ENCODE measurements at places on chromosomes 7 and 10.

DNA sequence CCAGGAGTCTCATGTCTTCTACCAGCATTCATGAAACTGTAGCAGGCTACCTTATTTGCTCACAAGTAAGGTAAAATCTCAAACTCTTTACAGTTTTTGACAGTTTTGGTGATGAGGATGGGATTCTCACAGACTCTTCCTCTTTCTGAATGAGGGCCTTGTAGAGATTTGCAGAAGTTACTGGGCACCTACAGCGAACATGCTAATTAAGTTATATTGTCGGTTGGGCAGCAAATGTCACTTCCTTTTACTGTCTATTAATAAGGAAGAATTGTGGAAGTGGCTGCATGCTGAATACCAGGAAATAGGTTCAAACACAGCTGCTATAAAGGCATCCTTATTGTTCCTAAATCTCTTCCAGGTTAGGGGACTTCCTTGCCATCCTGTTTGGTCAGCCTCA lies 189.6 kb downstream of the DNAJC1 start:
- DNase-seq = peak; percentile 27

GRCh38 chr7:38424750-38425463 lies 151.5 kb upstream of the TARP start:
- DNase-seq = no peak

- DNase-seq = no peak
Observed at GRCh38 chr10:36313142-36313541, 671.0 kb upstream of the FZD8 start.

- no peak for DNase-seq
Observed at GRCh38 chr10:132783165-132783939, 2.6 kb downstream of the NKX6-2 start.

DNA sequence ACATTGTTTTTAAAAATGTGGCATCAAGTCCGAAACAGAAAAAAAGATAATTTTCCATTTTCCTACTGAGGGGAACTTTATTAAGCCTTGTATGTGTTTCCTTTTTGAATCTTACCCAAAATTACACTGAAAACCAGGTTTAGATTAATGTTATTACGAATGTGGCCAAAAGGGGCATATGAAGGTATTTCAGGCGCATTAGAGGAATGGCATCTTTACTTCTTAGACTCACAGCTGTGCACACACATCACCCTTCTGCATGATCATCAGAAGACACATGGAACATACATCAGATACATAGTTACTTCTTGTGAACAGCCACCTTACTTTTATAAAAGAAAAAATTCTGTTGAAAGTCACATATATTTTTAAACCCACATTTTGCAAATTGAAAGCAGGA lies 58.6 kb upstream of the ZPBP start:
- no peak for DNase-seq

DNA sequence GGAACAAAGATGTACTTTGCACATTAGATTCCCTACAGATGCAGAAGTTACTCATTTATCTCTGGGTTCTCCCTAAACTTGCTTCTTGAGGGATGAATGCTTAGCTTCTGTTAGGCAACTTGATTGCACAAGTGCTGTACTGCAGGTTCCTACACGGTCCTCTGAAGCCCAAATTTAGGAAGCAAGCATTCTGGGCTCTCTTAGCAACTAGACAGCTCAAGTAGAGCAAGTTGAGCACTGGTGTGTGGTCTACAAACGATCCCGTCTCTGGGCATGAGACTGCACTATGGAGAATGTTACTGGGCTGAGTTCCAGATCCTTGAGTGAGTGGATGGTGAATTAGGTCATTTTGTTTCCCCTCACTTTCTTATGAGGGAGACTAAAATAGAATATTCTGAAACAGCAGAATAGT lies 14.3 kb downstream of the SEMA3D start:
- no peak for DNase-seq

- no peak for DNase-seq
Observed at GRCh38 chr10:71661060-71661622, 58.4 kb downstream of the C10orf105 start.

- DNase-seq = peak; percentile 66
Observed at GRCh38 chr7:80659120-80660055, 20.9 kb downstream of the CD36 start.

GRCh38 chr7:70037171-70037933 lies 439.1 kb downstream of the AUTS2 start:
- no peak for DNase-seq

GRCh38 chr7:87263537-87263936 lies 44.0 kb upstream of the TMEM243 start:
- no peak for DNase-seq

DNA sequence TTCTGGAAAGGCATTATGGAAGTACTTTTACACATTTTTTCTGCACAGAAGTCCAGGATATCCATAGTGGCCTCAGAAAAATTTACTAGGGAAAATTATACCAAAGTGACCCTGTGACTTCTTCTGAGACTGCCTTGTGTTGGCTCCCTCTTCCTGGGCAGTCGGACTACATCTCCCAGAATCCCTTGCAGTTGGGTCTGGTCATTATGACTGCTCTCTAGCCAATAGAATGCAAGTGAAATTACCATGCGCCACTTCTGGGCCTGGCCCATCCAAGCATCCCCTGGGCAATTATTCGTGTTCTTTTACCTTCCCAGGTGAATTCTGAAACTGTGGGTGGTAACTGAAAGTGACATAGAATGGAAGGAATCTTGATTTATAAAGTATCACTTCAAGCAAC lies 430.9 kb downstream of the ACTR3B start:
- peak; percentile 3 for DNase-seq

DNA sequence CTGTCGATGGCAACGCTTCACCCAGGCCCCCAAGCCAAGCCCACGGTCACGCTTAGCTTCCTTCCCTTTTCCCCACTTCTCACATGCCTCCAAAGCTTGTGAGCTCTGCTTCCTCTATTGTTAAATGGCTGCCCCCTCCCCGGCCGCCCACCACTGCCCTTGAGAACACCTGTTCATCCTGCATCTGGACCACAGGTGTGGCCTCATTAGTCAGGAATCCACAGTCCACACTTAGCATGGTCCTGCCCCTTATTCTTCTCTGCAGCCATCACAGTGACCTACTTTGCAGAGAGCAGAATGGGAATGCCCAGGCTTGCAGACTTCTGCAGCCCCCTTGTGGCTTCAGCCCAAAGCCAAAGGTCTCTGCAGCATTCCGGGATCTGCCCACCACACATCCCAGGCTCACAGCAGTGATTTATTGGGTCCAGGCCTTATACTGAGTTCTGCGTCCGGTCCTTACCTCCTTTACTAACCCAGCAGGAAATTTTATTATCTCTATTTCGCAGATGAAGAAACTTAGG lies 66.9 kb downstream of the PTPRE start:
- DNase-seq = no peak

DNA sequence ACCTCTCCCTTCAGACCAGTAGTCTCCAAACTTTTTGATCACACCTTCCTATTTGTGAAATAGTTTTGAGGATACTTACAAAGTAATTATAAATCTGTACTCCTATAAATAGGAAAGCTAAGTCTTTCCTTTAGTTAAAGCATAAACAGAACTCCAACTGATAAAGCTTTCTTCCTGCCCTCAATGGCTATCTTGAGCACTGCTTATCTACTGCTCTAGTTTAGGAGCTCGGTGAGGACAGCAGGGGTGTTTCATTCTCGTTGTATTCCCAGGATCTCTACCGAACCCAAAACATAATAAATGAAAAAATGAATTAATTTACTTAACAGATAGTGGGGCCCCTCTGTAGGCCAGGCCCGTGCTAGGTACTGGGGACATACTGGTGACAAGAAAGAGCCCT lies 17.7 kb downstream of the SORBS1 start:
- no peak for DNase-seq

DNA sequence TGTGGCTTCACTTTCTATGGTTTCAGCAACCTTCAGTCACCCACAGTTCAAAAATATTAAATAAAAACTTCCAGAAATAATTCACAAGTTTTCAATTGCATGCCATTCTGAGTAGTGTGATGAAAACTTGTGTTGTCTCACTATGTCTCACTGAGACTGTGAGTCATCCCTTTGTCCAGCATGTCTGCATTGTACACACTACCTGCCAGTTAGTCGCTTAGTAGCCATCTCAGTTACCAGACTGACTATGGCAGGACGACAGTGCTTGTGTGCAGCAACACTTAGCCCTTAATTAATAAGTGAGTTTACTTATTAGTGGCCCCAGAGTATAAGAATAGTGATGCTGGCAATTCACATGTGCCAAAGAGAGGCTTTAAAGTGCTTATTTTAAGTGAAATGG lies 22.5 kb downstream of the CCDC186 start:
- no peak for DNase-seq

DNA sequence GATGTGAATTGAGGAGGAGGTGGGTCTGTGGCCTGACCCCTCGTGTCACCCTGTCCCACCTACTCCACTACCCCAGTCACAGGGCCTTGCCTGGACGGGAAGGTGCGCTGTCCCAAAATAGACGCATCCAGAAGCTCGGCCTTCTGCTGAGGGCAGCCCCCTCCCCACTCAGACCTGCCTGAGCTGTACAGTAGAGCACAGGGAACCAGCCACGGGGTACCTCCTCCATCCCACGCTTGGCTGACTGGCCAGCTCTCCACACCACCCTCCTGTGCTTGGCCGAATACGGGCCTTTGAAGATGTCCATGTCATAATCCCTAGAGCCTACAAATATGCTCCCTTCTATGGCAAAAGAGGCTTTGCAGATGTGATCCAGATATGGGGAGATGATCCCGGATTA lies 88.3 kb downstream of the CHST15 start:
- DNase-seq = no peak

GRCh38 chr10:46555713-46556514 lies 544 bp downstream of the GPRIN2 start:
- no peak for DNase-seq

- DNase-seq = no peak
Observed at GRCh38 chr10:2878818-2879217, 188.5 kb upstream of the PFKP start.

- peak; percentile 47 for DNase-seq
Observed at GRCh38 chr10:60576130-60577069, 186.7 kb upstream of the ANK3 start.

DNA sequence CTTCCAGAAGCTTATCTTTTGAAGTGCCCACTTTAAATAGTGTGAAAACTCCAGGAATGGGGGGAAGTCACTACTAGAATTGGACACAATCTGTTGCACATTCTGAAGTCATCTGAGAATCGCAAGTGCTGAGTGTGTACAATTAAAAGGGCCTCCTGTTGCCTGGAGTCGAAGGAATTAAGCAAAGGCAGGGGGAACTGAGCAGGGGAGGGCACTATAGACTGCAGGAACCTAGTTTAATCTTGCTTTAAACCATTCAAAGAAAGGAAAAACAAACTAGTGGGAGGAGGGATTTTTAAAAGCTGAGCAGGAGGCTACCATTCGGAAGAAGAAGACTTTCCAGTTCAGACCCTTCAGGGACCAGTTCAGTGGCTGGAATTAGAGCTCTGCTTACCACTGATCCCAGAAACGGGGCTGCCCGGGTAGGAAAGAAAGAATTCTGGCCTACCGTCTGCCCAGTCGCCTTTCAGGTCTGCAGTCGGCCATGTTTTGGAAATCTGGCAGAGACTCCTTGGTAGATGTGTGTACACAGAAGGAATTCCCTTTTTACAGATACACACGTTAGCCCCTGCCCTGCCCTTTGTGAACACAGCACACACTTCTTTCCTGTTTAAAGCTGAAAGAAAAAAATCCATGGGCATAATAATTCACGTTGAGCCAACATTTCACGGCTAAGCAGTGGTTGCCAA lies 610.6 kb upstream of the FOXK1 start:
- DNase-seq = no peak

GRCh38 chr7:129480674-129481363 lies 21.5 kb upstream of the SMKR1 start:
- no peak for DNase-seq

- peak; percentile 70 for DNase-seq
Observed at GRCh38 chr10:26725837-26726727, 28.6 kb downstream of the PDSS1 start.

GRCh38 chr7:73827567-73828106 lies 3.2 kb upstream of the CLDN4 start:
- DNase-seq = no peak

DNA sequence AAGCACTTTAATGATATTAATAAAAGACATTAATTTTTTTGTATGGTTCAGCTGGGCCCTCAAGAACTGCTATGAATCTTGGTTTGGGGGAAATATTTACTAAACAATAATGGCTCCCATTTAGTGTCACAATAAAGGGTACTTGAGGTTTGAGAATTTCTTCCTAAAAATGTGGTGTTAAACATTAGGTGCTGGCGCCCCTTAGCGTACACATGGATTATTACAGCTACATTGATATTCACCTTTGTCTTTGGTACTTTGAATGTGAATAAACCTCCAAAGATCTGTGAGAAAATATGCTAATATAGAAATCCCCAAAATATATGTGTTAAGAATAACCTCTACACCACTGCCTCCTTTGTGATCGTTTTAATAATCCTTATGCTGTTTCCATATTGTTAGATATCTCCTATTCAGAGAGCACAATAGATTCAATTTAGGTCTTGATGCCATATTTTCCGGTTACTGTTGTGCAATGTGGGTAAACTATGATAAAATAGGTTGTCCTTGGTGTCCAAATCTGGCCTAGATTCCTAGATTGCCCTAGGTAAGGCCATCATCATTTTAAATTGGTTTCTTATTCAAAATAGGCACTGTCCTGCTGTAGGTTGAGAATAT lies 161.8 kb upstream of the CACNA2D1 start:
- peak; percentile 62 for DNase-seq

GRCh38 chr7:82156893-82157292 lies 286.7 kb downstream of the CACNA2D1 start:
- no peak for DNase-seq

- no peak for DNase-seq
Observed at GRCh38 chr7:76330261-76330660, 27.8 kb downstream of the HSPB1 start.

DNA sequence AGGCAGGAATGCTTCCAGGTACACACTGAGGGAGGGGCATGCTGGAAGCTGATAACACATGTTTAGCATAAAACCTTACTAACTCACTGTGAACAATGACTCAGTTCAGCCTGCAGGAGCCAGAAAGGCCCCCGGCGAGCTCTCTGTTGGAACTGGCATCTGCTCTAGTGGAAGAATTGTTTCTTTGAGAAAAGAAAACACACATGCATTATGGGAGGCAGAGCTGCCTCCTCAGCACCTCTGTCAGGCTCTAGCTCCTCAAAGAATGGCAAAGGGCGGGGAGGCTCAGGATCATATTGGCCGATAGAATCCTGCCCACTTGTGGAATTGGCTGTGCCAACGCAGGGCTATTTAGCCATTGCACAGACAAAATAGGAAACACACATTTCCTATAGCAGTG lies 338.3 kb downstream of the CXCL12 start:
- DNase-seq = no peak

DNA sequence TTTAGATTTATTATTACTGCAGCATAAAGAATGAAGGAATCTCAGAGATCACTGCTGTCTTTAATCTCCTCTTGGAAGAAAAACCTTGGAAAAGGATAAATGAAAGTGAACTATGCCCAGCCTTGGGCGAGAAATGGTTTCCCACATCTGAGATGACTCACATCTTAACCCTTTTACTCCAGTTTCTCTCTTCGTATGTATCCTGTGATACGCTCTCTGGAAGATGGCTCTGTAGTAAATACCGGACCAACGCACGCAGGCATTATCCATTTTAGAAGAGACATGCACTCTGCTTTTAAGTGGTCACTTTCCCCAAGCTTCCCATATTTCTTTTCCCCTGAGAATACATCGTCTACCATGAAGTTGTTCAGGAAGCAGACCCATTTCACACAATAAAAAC lies 207.3 kb upstream of the BMPER start:
- no peak for DNase-seq
